Stimulated activated CD8-positive, alpha-beta memory T cell treated with anti-CD3 and anti-CD28 coated beads, Interleukin-7, amount 100 ng/mL, for 1 hour (primary cell): ENCODE measurements at places on chromosomes 12 and 14.

DNA sequence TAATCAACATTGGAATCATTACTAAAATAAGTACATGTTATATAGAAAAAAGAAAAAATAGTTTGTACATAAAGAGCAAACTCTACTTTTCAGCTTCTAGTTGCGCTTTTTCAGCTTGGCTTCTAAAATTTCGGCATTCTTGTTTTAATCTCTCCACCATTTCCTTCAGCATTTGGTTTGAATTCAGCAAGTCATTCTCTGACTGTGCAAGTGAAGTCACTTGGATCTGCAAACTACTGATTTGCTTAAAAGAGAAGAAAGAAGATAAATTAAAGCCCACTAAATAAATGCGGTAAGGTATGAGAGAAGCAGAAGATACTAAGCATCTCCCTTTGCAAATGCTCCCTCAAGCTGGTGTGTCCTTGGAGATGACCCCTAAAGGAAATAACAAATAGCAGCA lies 126.3 kb downstream of the CEP83 start:
- DNase-seq = no peak

- no peak for DNase-seq
Measured at GRCh38 chr14:60602291-60602690, 47.0 kb downstream of the SIX1 start.

DNA sequence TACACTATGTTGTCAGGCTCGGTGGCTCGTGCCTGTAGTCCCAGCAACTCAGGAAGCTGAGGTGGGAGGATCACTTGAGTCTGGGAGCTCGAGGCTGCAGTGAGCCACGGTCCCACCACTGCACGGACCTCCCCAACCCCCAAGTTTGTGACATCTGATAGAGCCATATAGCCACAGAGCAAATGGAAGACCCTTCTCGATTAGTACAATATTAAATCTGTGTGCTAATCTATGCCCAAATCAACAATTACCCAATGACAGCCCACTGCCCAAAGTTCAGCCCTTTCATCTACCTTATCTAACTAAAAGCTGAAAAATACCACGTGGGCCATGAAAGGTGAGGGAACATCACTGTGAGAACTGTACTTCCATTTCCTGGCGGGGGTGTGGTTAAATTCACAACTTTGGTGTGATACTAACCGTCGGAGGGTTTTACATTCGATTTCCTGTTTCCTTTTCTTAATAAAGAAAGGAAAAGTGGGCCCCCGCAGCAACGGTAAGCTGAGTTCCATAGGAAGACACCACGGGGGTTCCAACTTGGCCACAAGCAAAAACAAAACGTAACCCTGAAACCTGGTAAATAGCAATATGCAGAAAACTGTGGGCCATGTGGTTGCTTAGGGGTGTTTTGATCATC lies 31.2 kb upstream of the FOS start:
- DNase-seq = peak; percentile 19

DNA sequence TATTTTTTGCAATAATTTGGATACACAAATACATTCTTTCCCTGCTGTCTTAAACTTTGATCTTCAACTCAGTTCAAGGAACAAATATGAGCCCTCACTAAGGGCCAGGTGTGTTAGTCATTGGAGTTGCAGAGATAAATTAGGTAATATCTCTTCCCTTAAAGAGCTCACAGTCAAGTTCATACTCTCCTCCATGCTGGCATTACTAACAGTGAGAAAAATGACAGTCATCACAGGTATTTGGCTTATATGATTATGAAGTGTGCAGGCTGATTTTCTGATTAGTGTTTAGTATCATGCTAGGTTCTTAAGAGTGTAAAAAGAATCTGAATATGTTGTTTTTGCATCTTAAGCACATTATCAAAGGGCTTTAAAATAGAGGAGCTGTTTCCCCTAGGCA lies 594.7 kb downstream of the CCER1 start:
- DNase-seq = no peak

DNA sequence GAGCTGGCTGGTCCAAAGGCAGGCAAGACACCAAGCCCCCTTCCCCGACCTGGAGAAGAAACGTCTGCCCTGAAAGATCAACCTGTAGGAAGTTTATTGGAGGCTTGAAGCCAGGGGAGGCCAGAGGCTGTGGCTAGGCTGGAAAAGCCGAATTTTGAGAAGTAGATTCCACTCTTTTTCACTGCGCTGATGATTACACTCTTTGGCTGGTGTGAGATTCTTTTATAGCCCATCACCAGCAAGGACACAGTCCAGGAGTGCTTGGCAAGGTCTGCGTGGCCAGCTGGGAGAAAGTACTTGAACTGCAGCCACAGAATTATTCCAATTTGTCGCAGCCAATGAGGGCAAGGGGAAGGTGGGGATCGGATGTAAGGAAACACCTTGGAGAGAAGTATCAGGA lies 45.0 kb downstream of the SYNE3 start:
- DNase-seq = no peak
